Stimulated activated CD4-positive, alpha-beta T cell treated with anti-CD3 and anti-CD28 coated beads, Interleukin-15, amount 100 ng/mL, for 1 hour (primary cell): ENCODE measurements at places on chromosomes 7 and 10.

DNA sequence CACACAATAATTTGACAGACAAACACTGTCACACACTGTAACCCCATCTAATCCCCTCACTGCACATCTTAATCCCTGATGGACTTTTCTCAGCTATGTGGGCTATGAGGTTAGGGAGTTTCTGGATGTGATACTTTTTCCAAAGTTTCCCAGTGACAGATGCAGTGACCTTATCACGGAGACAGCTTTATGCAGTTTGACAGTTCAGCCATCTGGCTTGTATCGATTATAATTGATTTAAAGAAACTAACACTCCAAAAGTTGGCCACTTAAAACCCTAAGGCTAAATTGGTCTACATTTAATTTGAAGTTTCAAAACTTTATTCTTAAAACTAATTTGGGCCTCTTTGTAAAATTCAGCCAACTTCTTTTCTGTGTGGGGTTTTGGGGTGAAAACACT lies 196.7 kb downstream of the SDK1 start:
- DNase-seq = no peak

DNA sequence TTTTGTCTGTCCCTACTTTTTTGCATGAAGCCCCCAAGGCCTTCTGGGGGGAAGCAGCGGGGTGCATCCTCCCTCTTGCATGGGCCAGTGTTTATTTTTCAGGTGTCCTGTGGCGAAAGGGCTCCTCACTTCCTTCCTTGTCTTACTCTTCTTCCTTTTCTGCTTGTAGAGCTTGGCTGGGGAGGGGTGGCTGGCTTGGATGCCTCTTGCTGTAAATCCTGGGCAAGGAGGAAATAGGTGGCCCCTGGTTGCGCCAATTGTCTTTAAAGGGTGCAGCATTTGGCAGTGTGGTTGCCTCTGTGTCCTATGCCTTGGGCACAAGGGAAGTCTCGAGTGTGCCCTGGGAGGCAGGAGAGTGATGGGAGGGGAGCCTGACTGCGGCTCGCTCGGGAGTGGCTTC lies 95.0 kb downstream of the SH2D4B start:
- DNase-seq = no peak

GRCh38 chr10:132193907-132194552 lies 7.3 kb downstream of the DPYSL4 start:
- no peak for DNase-seq

- DNase-seq = no peak
These were observed 396.6 kb downstream of the DGKB start for GRCh38 chr7:14505906-14506305.

DNA sequence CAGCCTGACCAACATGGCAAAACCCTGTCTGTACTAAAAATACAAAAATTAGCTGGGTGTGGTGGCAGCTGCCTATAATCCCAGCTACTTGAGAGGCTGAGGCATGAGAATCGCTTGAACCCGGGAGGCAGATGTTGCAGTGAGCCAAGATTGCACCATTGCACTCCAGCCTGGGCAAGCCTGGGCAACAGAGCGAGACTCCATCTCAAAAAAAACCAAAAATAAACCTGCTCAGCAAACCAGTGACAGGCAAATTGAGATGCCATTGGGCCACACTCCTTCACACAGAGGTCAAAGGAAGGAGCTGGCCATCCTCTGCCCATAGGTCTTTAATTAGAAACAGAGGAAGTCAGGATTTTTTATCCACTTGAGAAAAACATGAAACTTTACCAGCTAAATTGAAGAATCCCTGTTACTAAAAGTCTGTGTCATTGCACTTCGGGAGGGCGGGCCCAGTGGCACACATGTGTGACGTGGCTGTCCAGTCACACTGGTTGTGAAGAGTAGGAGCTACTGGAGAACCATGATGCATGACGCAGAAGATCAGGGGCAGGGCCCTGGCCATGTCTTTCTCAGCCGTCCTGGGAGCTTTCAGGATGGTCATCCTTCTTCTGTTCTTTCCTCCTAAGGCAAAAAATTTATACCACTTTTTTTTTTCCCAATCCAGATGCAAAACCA lies 118.3 kb upstream of the ZNF438 start:
- no peak for DNase-seq

- DNase-seq = no peak
These were observed 77.1 kb downstream of the MPLKIP start for GRCh38 chr7:40057292-40057691.

DNA sequence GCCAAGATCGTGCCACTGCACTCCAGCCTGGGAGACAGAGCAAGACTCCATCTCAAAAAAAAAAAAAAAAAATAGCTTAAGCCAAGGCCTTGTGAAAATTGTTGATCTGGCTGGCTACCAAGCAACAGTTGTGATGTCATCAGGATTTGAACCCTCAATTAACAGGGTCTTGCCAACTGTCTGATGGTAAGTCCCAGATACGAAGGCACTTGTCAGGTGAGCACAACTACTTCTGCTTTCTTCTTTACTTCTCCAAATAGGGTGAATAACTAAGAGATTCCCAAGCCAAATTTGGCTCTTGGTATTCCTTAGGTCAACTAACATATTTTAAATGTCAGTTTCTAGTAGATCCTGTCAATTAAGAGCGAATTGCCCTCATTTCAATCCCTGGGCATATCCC lies 47.4 kb downstream of the ANKRD61 start:
- DNase-seq = no peak

DNA sequence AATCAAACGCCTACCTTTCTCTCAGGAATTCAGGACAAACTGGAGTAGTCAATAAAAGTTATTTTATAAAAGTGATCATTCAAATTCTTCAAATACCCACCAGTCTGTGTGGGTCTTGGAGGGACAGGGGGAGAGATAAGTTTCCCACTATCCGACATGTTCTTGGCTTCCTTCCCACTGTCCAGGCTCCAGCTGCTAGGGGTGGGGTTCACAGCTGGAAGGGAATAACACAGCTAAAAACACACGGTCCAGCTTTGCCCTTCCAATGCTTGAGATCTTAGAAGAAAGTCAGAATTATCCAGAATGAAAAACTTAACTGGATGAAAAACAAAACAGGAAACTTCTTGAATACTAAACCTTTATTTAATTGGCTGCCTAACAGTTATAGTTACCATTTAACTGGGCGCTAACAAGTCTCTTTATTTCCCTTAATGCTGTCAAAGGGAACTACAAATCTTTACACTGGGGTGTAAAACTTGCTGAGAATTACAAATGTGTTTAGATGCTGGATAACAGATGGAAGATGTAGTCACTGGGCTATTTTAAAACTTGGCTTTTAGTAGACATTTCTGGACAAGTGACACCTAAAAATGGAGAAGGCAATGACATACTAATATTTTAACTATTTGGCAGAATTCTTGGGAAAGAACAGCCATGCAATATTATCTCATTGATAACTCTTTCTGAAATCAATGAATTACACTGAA lies 172.8 kb upstream of the IMMP2L start:
- no peak for DNase-seq

GRCh38 chr7:28199021-28199510 lies 18.5 kb upstream of the JAZF1 start:
- DNase-seq = no peak

DNA sequence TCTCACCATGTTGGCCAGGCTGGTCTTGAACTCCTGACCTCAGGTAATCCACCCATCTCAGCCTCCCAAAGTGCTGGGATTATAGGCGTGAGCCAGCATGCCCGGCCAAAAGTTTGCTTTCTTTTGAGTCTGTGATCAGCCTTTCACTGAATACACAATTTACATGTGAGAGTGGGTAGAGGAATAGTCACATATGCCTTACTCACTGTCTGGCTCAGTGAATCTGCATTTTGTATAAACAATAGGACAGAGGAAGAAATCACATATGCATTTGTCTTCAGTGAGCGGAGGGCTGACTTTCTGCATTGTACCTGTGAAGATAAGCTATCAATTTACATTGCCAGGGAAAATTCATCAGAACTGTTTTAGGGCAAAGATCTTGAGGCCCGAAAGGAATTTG lies 2.5 kb upstream of the TECPR1 start:
- no peak for DNase-seq

DNA sequence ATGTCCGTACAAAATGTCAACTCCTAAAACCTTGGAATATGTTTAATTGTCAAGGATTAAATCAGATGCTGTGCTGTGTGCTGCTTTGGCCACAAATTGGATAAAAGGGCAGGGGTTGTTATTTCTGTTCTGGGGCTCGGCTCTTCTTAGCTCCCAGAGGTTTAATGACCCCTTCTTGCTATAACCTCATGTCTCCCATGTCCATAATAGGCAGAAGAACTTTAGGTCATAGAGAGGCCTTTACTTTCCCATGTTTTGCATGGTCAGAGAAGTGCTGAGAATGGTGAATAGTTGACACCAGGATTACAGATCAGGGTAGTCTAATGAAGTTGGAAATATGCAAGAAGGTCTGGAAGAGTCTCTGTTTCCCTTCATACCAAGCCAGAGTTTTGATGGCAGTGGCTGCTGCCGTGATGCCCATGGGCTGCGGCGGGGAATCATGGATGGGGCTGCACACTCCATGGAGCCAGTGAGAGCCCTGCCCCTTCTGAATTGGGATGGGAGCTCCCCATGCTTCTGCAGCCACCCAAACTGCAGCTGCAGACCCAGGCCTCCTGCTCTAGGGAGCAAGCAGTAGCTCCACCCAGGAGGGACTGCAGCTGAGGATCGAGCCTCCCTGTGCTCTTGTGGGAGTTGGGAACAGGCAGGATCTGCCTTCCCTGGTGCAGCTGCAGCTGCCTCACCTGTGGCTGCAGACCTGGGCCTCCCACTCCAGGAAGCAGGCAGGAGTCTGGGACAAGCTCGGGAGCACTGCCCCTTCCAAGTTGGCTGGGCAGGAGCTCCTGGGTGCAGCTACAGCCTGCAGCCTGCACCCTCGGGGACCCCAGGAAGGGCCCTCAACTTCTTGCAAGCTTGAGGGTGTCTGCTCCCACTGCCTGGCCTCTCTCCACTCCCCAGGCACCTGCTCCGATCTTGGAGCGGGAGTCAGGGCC lies 23.1 kb upstream of the STEAP4 start:
- DNase-seq = no peak

GRCh38 chr7:151181011-151181431 lies 6.0 kb downstream of the ASB10 start:
- no peak for DNase-seq

DNA sequence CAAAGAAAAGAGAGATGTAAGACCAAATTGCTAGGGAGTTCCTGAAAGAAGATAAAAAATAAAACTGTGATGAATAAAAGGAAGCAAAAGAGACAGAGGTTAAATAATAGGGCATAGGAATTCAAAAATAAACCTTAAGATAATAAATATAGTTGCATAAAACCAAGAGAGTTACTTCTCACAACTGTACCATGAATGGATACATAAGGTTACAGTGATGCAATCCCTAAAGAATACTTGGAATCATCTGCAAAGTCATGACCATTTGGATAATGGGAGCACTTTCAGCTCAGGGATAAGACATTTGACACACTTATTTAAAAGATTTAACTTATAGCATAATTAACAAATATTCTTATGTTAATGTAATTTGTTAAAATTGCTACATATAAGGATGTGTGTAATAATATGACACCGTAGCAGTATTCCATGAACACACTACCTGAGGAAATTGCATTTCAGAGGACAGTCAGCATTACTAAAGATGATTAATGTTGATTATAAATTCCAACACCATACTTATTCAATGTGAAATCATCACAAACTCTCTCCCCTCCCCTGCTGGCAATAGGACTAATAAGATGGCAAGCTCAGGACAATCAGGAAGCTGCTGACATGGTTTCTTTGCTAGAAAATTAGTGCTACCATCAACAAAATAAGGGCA lies 202.1 kb upstream of the AKR1E2 start:
- DNase-seq = no peak

DNA sequence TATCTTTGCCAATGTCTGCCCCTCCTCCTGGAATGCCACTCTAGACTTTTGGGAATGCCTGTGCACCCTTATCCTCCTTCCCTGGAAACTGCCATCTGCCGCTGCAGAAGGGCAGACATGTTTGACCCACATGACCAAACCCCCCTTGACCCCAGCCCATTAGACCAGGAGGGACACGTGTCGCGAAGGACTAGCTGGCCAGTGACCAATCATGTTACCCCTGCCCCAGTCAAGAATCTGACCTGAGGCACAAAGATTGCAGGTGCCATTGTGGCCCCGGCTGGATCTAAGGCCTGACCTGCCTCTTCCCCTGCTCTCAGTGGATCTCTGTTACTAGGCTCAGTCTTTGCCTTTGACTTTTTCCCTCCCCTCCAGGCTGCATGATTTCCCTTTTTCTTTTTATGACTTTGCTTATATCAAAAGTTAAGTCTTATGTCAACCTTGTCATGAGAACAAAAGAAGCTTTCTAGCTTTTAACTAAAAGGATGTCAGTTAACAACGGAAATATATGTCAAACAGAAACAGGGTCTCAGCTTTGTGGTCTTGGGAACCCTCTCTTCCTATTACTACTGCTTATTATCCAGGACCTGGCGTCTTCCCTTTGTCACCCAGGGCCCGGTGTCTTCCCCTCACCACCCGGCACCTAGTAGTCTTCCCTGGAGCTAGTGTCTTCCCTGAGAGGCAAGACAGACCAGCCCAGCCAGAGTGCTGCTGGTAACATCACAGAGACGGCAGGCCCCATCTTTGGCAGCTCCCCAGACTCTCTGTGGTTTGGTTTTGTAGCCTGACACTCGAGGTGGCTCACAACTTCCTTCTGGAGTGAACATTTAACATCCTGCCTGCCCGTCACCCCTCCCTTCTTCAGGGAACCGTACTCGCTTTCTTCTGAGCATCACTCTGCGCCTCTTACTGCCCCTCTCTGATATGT lies 24.4 kb upstream of the PPIF start:
- DNase-seq = peak; percentile 42

GRCh38 chr7:102319671-102320070 lies 33.0 kb downstream of the SH2B2 start:
- DNase-seq = no peak

GRCh38 chr10:73099141-73099540 lies 2.5 kb upstream of the P4HA1 start:
- no peak for DNase-seq

DNA sequence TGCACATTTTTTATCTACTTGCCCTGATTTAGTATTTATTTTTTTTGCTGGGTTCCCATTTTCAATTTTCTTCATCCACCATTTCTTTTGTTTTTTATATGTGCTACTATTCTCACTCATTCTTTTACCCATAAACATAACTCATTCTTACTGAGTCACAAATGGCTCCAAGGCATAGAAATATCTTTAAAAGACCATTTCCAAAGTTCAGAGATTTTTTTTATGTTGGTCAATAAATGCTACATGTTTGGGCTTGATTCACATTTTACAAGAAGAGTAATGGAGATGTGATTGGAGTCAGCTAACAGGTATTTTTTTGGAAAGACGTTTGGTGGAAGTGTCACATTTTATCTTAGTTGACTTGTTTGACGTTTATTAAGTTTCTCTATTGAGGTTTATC lies 1303.2 kb upstream of the LRRTM3 start:
- no peak for DNase-seq

GRCh38 chr10:103192451-103193106 lies 493 bp downstream of the NT5C2 start:
- peak; percentile 8 for DNase-seq
